Caco-2 (cell line): ENCODE measurements at places on chromosomes 7 and 10.
A peak's percentile ranks its signal among the peaks of the same experiment; 100 is the strongest.

GRCh38 chr7:158650821-158651225 lies 53.8 kb downstream of the NCAPG2 start:
- DNase-seq = no peak

DNA sequence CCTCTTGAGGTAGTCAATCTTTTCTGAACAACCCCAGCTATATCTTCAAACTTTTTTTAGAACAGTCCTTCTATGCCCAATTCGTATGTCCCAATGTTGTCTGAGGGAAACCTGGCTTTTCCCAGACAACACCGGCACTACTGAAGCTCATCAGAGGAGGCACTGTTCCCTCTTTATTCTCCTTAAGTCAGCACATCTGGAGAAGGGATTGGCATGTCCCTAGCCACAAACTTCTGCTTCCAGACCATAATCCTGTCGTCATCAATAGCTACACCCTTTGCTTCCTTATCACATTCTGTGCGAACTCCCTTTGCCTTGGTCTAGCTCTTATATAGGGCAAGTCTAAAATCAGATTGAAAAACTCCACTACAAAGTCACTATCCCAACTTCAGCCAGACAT lies 22.9 kb downstream of the PON3 start:
- DNase-seq = no peak

DNA sequence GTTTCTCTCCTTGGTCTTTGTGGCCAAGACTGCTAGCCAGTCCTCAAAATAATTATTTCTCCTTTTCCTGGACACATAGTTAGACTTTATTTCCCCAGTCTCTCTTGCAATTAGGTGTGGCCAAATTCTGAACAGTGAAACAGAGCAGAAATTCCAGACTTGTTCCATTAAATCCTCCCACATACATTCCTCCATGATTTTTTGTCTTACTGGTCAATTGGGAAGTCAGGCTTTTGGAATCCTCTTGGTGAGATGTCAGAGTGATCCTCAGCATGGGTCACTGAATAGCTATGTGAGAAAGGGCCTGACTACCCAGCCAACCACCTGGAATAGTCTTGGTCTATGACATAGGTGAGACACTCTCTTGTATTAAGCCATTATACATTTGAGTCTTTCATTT lies 164.2 kb downstream of the DGKI start:
- DNase-seq = no peak

DNA sequence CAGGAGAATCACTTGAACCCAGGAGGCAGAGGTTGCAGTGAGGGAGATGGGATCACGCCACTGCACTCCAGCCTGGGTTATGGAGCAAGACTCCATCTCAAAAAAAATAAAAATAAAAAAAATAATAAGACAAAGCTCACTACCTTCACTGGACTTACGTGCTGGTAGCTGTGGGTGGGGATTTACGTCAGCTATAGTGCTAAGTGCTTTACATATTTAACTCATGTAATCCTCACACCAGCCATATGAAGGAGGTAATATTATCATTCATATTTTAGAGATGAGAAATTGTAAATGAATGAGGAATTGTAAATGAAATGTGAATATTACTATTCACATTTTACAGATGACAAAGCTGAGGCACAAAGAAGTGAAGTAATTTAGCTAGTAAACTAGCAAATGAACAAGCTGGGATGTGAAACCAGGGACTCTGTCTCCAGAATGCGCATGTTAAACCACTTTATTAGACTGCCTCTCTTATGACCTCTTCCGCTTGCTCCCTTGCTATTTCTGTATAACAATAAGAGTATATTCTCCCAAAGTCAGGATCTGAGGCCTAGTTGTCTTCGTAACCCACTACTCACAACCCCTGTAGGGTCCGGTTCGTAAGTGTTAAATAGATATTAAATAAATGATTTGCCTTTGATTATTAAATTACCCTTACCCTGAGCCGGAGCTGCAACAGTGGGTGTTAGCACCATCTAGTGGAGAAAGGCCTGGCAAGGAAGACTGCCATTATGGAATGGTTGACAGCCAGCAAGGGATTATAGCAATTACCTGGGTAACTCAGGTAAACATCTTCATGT lies 70.2 kb downstream of the HTR7 start:
- no peak for DNase-seq

GRCh38 chr7:115410434-115410820 lies 488.5 kb downstream of the MDFIC start:
- DNase-seq = no peak

DNA sequence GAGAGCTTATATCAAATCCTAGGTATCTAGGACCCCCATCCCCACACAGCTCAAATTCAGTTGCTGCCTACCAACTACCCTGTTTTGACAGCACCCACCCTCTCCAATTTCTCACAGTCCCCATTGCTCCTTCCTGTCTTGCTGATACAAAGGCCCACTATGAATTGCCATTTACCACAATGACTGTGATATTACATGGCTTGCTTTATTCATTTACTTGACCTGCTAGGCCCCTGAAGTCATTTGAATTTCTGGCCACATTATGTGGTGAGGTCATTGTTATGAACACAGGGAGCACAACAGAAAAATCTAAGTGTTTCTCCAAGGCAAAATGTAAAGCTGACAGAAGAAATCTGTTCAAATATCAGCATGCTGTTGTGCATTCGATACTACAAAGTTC lies 101.4 kb downstream of the PPP1R17 start:
- DNase-seq = no peak

- DNase-seq = no peak
Observed at GRCh38 chr10:102300278-102300843, 55.0 kb downstream of the GBF1 start.

DNA sequence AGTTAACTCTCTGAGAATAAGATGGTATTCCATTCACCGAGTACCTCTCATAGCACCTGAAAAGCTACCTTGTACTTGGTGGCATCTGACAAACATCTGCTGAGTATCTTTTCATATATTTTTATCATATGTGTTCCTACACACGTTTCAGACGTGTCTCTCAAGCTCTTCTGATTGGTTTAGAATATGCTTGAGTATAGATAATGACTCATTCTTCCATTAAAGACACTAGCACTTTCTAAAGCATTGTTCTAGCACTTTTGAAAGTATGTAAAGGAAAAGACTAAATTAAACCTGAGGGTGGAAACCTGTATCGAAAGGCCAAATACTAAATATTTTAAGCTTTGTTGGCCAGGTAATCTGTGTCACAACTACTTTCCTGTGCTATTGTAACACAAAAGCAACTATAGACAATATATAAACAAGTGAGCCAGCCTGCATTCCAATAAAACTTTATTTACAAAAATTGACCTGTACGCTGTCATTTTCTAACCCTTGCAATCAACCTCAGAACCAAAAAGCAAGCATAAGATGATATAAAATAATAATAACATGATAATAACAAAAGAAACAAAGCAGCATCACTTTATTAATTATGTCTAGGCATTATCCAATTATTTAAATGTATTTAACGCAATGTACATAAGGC lies 95.3 kb downstream of the DGKI start:
- no peak for DNase-seq

DNA sequence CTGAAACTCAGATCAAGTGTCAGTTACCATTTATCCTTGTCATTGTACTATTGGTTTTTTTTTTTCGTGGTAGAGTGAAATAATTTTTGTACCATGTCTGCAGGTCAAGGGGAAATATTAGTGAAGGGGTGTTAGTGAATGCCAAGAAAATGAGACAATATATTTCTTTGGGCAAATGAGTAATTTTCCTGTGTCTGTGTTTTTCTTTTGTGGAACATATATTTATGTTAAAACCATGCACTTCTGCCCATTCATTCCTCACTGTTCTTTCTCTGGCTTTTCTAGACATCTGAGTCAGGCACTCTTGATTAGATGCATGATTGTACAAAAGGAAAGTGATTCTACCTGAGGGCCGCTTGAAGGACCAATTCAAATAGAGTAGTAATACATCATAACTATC lies 161.6 kb downstream of the BICC1 start:
- DNase-seq = no peak

GRCh38 chr7:73970801-73971229 lies 57.2 kb upstream of the ELN start:
- no peak for DNase-seq

DNA sequence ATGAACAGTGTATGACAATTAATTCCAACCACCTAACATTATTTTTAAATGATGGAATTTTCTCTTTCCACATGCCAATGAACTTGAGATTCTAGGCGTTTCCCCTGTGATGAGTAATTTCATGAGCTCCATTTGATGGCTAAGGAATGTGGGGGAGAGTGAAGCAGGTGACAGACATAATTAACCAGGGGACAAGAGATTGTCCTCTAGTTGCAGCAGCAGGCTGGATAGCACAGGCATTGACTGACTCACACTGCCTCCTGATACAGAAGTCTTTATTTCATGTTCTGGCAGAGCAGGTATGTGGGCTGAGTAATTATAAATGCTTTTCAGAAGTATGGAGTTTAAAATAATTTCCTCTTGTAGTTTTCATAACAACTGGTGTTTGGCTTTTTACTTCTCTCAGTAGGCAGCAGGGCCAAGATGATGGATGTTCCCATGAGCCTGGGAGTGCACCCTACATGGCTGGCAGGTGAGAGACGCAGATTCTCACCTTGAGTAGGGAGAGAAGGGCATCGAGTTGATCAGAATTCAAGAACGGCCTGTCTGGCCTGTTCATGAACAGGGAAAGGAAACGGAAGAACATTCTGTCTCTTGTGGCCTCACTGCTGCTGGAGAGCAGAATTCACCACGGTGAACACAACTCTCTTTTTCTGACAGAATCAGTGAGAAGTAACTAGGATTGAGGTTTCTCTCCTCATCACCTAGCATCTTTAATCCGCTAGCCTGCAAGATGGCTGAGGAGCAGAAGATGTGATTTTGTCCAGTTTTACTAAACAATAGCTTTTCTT lies 118.8 kb downstream of the AOAH start:
- DNase-seq = no peak

- DNase-seq = no peak
Observed at GRCh38 chr7:44538093-44538797, 2.9 kb downstream of the NPC1L1 start.

DNA sequence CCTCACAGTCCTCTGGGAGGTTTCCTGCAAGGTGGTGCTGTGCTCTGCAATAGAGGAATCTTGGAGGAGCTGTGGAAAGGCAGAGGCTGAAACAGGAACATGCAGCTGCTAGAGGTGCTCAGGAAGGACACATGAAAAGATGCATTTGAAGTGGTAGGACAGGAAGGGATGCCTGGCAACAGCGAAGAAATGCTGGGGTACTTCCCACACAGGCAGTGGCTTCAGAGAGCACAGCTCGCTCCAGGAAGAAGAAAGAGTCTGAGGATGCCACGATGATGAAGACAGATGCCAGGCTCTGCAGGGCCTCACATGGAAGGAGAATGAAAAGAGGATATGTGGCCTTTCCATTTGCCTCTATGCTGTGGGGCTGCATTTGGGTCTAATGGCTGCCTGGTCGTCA lies 77.0 kb upstream of the TMEM72 start:
- DNase-seq = no peak

DNA sequence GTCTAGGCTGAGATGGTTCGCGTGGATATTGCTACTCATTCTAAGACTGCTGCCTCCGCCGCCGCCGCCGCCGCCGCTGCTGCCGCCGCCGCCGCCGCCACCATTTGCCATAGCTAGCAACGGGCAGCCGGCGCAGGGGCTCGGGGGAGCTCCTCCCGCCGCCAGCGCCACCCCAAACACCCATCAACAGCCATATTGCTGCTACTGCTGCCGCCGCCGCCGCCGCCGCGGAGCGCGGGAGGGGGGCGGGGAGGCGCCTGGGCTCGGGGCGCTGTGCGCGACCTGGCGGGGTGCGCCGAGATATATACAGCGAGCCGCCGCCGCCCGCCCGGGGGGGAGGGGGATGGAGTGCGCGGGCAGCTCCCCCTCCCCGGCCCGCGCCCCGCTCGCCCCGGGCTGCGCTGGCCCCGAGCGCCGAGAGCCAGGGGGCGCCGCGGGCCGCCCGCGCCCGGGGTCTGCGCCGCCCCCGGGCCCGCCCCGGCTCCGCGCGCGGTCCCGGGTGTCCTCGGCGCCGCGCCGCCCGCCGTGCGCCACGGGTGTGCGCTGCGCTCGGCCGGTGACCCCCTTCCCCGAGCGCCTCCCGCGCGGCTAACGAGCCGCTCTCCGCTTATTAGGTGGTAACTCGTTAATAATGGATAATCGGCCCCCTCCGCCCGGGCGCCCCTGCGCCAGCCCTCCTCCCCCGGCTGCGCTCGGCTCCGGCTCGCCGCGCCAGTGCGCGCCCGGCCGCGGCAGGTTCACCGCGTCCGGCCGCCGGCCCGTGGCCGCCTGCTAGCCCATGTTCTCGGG lies at the start of gene KCNMA1:
KCNMA1 (minus strand) TSS at position 277 of the 789 bp plus-strand sequence.
- DNase-seq = peak; percentile 64

DNA sequence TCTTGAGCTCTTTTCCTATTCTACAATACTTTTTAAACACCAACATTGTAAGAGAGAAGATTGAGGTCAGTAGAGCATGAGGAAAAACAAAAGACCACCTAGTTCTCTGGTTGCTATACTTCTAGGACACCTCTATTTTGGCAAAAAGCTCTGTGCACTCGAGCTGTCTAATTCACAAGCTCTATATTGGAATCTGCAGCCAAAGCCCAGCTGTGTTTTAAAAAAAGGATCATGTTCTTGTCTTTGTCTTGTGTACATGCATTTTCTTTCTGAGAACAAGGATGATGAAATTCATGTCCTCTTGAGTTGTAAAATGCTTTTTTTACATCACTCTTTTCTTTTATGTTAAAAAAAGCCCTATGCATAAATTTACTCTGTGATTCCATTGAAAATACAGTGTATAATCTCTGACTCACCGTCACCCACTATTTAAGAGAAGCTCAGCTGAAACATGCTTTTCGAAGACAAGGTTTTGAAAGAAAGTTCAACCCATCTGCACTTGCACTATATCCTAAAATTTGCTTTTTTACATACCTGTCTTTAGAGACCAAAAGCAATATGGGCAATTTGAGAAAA lies 215.5 kb upstream of the VSTM2A start:
- no peak for DNase-seq

DNA sequence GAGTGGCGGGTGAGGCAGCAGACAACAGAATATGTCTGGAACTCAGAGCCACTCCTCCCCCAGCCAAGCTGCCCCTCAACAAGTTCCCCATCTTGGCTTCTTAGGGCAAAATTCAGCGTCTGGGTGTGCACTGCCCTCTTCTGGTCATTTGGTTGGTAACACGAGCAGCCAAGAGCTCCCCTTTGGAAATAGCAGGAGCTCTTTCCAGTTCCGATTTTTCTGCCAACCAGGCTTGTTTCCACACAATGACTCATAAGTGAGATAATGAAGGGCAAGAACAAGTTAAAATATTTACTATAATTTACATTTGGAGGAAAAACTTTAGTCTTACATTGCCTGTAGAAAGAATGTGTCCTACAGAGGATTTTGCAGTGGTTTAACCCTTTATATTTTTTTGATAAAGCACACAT lies 70.5 kb downstream of the ADCYAP1R1 start:
- DNase-seq = peak; percentile 70

DNA sequence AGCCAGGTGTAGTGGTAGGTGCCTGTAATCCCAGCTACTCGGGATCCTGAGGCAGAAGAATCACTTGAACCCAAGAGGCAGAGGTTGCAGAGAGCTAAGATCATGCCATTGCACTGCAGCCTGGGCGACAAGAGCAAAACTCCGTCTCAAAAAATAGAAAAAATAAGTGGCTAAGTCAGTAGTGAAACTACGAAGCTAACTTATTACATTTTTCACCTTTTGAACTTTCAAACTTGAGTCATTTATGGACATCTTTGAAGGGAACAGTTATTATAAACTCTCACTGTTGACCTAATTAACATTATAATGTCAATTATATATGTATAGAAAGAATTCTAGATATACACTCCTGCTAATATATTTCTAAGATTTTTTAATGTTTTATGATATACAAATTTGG lies 541.5 kb upstream of the C7orf33 start:
- DNase-seq = no peak
